NCI-H524 (cell line): ENCODE measurements at places on chromosomes 4 and X.

- DNase-seq = peak; percentile 79
Measured at GRCh38 chr4:76197971-76198410, 15.6 kb downstream of the SCARB2 start.

DNA sequence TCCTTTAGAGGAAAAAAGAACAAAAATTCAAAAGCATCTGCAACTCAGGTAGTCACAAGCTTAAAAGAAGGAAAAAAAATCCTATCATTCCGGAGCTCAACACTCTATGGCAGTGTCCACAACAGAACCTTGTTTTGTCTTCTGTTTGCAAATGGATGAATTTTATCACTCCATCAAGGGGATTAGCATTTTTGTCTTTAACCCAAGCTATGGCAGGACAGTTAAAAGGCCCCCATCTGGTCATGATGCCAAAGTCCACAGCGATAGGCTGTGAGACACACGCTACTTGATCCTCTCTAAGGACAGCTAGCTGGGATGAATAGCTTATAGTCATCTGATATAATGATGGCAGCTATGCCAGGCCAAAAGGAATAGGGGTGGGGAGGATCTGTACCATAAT is 16.6 kb downstream of the AMER1 start:
- DNase-seq = peak; percentile 39

DNA sequence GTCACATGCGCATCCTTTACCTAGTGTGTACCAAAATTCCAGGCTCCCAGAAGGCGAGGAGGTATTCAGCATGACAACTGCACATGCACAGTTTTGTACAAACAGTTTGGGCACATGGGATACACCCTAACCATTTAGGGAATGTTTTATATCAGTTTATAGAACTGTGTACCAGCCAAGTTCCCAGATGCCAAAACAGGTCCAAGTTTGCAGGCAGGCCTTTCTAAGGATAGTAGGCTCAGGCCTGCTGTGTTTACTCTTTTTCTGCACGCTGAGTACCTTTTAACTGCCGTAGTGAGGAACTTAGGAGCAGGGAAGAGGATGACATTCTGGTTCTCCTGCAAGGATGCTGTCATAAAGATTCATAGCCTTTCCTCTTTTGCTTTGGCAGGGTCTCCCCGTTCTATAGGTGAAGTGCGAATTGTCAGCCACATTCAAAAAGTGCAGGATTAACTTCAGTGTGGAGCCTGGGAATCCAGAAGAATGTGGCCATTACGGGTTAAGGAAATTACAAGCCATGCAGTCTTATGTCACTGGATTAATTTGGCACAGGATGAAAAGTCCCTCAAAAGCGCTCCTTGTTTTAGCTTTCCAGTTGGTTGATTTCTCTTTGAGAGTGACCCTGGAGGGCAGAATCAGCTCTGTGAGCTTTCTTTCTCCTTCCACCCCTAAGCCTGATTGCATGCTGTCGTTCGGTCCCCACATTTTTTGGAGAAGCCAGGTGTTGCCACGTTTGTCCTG is 259.8 kb downstream of the ARHGAP10 start:
- DNase-seq = no peak

DNA sequence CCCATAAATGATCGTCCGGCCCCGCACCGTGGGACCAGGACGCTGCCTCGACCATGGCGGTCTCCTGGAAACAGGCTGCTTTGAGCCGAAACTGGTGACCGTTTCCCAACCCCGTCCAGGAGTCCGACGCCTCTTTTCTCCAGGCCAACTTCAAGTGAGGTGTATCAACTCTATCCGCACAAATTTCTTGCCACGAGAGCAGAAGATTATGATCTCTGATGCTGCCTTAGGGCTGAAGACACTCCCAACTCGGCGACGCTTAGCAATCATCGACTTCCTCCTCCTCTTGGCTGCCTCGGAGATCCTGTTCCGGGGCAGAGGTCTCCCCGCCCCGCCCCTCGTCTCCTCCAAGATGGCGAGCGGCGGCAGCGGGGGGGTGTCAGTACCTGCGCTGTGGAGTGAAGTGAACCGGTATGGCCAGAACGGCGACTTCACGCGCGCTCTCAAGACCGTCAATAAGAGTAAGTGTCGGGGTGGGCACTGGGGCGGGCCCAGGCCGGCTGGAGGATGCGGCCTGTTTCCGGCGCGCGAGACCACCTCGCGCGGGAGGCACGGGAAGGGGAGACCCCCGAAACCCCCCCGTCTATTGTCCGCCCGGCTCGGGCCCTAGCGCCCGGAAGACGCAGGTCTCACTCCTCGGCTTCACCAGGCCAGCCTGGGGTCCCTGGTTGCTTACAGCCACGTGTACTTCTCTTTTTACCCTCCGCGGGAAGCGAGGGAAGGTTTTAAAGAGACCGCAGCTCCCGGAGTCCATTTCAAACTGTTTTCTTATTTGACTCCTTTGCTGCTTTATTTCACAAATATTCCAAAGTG is at the start of gene SRP72:
Gene SRP72, plus strand, starts transcription at position 334 of the 813 bp plus-strand sequence. Its CDS starts 19 bp downstream, at position 353.
- DNase-seq = peak; percentile 85

GRCh38 chrX:100829730-100830129 is 9.5 kb downstream of the CSTF2 start:
- DNase-seq = no peak

DNA sequence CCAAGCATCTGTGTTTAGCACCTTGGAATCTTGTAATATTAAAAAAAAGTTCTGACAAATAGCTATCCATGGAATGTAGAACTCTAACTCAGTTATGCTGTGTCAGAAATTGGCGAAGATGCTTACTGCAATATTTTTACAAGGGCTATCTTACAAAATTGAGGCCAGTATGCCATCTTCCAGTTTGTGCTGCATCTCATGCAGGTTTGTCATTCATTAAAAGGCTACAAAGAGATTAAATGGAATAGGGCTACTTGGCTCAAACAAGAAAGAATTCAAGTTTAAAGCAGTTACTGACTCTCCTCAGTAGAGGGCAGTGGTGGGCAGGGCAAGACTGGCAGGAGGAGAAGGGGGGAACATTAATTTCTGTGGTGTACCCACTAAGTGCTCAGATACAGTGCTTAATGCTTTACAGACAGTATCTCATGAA is 66.5 kb downstream of the SHROOM4 start:
- DNase-seq = no peak

DNA sequence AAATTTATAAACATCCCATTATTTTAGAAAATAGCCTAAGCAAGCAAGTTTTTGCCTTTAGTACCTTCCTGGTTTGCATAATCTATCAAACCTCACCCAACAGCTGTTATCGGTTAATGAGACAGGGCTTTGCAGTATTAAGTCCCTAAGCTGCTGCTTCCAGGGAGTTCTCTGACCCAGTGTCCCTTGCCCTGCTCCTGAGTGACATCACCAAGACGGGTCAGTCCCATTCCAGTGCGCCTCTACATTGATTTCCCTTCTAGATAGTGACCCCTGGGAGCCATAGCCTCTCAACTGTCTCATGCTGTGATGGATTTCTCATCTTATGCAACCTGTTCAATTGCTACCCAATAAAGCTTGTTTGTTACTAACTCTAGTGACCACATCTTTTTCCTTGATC is 410.4 kb downstream of the SPOCK3 start:
- DNase-seq = no peak

- no peak for DNase-seq
Measured at GRCh38 chr4:43423276-43423675, 530.8 kb downstream of the GRXCR1 start.
